ENCODE measurements at places on chromosomes 2 and 18.

GRCh38 chr2:195001924-195002323 lies 655.1 kb upstream of the SLC39A10 start:
- no peak for DNase-seq

- no peak for DNase-seq
Measured at GRCh38 chr2:20111311-20112131, 60.1 kb upstream of the LAPTM4A start.

GRCh38 chr2:172087780-172088244 lies 2.5 kb downstream of the DLX1 start:
- DNase-seq: no peak

GRCh38 chr2:65435625-65436168 lies 3.3 kb upstream of the SPRED2 start:
- DNase-seq: peak; percentile 92

- DNase-seq: no peak
Measured at GRCh38 chr18:76461148-76461547, 33.9 kb downstream of the ZNF516 start.

- DNase-seq: no peak
Measured at GRCh38 chr18:22045221-22045918, 124.0 kb upstream of the GATA6 start.

GRCh38 chr2:66031236-66031635 lies 403.7 kb upstream of the MEIS1 start:
- no peak for DNase-seq

DNA sequence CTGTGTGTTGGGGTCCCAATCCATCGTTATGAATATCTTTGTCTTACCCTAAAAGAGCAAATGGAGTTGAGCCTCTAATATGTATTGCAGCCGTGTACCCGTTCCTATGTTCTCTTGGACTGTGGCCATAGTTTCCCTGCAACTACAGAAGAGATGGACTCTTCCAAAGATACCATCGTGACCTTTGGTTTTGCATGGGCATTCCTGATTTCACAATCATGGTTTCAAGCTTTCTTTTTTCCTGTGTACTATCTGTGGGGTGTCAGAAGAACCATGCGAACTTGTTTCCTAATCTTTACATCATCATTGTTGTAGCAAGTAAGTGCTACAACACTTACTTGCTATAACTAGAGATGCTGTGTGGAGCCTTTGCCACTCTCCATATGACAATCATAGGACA lies 1295.7 kb downstream of the DPP10 start:
- DNase-seq: no peak

DNA sequence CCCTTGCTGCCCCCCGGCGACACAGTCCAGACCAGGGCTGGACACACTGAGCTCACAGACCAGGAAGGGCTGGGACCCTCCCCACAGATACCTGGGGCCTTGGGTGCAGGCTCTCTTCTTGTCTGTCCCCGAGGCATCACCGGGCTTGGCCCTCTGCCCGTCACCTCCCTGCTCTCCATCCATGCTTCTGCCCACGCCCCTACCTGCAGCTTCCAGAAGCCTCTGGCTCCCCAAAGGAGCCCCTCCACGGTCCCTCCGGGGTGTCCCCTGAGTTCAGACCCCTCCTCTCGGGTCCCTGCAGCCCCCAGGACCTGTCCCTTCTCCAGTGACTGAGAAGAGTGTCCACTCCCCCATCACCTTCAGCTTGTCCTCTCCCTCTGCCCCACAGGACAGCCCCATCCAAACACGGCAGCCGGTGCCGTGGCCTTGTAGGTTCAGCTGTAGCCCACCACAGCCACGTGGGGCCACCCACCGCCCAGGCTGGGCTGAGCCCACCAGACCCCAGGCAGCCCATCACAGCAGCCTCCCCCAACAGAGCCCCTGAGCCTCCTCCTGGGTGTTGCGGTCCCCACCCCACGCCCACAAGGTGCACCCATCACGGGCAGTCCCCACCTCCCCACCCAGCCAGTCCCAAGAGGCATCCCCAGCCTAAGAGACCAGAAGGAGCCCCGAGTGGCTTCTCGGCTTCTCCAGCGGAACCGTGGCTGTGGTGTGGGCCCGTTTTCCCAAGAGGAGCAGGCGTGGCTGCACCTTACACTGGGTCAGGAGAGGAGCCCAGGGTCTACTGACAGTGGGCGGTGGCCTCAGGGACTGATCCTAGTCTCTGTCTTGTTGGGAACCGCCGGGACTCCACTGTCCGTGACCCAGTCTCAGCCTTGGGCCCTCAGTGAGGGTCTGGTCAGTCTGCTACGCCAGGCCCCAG lies 53.1 kb downstream of the RAMP1 start:
- no peak for DNase-seq

GRCh38 chr18:69935319-69936190 lies 12.1 kb downstream of the CD226 start:
- no peak for DNase-seq

- peak; percentile 75 for DNase-seq
Measured at GRCh38 chr18:48996901-48997463, 46.2 kb upstream of the SMAD7 start.

- DNase-seq: no peak
Measured at GRCh38 chr2:134917888-134918525, 615 bp upstream of the CCNT2 start.

Measured in fibroblast of skin of scalp (primary cell).